Left colon (tissue), 2 donors: ENCODE measurements at places on chromosomes 16 and 17. TPM values are rescaled to one million over a fixed set of nuclear protein-coding genes. Genes with fewer than 3 reads are reported as not detected.

The NHERF2 gene
- 69.3 TPM for total RNA-seq

The CLDN7 gene
- total RNA-seq = 997 TPM

DNA sequence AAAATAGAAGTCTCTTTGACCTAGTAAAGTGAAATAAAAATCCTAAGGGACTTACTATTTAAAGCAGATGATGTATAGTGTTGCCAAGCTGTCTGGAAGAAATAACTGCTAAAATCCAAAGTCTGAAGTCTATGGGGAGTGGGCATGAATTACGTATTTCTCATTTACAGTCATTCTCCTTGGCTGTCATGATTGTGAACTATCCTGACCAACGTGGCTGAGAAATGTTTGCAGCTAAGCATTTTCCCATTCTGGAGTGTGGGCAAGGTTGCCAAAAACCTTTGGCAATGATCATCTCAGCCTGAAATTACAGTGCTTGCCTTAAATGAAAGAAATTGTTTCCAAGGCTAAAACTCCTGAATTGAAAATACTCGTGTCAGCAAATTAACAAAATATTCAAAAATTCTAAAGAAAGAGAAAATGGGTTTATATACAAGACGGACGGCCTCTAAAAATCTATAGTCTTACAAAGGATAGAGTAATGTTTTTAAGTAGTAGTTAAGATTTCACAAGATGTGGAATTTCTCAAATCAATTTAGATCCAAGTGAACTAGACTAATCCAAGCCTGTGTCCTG is 77.0 kb downstream of the CACNG1 start:
- no peak for DNase-seq

DNA sequence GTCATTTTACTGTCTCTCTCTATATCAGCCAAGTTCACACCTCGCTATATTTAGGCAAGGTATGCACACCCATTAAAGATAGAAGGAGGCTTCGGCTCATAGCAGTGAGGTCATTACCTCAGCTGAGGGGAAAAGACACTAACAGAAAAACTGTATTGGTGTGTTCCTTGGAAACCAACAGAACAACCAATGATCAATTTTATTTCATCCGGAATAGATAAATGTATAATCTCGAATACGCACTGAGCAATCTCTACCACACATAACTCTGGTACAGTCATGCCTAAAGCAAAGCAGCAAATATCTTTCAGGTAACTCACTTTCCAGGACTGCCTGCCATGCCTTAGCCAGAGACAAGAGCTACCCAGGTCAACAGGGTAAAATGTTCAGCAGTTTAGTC is 109.9 kb upstream of the CORO6 start:
- DNase-seq = no peak

GRCh38 chr17:38564869-38565268 is 40.9 kb downstream of the SRCIN1 start:
- DNase-seq = no peak

- DNase-seq = no peak
These were observed 13.8 kb downstream of the SLFN5 start for GRCh38 chr17:35256629-35257028.

DNA sequence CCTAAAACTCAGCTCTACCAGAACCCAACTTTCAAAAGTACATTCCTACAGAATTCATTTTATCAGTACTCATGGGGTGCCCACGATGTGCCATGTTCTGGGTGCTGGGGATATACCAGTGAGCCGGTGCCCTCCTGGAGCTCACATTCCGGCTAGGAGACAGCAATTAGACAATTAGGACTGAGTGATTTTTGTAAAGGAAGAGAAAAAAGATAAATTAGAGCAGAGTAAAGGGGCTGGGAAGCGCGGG is 449 bp upstream of the MRPL58 start:
- DNase-seq = no peak

DNA sequence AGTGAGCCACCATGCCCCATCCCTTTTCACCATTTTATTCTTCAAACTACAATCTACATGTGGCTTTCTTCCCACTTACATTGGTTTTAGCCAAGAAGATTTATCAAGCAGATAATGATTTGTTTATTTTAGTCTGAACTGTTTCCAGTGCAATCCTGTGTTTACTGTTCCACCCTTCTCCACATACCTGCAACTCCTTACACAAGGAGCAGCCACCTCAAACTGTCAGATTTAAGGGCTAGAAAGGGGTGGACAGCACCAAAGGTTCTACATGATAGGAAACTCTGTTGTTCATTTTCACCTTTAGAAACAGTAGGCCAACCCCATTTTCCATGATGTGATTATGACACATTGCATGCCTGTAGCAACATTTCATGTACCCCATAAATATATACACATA is 1.9 kb downstream of the RUNDC1 start:
- no peak for DNase-seq

DNA sequence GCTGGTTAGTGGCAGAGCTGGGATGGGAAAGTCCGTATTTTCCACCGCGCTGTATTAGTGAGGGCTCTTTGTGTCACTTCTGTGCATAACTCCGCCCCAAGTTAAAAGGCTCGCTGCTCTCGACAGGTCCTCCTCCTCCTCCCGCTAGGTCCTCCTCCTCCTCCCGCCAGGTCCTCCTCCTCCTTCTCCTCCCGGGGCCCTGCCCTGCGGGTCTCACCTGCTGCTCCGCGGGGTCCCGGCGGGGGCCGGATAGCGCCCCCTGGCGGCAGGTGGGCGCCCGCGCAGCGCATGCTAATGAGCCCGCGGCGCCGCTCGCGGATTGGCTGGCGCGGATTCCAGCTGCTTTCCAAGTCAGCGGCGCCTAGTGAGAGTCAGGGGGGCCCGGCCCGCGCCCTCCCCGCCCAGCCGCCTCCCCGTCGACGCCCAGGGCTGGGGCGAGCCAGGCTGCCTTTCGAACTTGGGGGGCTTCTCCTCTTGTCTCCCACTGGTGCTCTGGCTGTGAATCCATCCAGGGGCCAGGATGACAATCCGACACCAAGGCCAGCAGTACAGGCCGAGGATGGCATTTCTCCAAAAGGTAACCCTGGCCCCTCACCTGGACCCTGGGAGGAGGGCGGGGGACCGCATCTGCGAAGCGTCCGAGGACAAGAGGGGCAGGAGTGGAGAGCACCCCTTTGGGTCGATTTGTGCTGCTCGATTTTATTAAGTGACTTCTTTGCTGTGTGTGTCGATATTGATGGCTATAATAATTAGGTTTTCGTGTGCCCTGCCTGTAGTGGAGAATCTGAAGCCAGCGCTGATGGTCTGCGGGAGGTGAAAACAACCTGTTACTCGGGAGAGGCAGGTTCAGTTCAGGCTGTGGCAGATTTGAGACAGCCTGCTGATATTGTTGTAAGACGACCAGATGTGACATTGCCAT is at the start of gene RGS9:
Gene RGS9, plus strand, starts transcription at position 350 of the 919 bp plus-strand sequence. Its CDS starts 171 bp downstream, at position 521.
- DNase-seq = peak; percentile 80

DNA sequence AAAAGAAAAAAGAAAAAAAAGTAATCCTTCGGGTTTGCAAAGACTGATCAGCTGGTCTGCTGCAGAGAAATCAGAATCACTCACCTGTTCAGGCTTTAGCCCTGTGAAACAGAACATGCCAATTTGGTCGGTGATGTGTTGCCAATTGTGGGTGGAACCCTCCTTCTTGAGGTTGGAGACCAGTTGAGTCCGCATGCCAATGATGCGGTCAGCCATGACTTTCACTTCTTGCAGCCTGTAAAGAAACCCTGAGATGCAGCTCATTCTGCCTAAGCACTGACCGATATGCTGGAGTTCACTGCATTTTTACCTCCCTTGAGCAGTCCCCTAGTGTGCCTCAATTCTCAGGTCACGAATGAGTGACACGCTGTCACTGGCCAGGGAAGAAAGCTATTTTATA is 24.8 kb upstream of the SLC38A7 start:
- no peak for DNase-seq

- peak; percentile 31 for DNase-seq
These were observed 96.8 kb upstream of the ELAC2 start for GRCh38 chr17:13114601-13115031.
